Tibial artery (tissue), 4 donors: ENCODE measurements at places on chromosomes 16 and 17.

GRCh38 chr16:6771956-6772355, 560.7 kb upstream of the RBFOX1 start:
- no peak overlapping the region for H3K4me3 ChIP-seq
- H3K4me1 ChIP-seq, result no peaks in the 10 kb centered on the region
- H3K27me3 ChIP-seq, result no peaks in the 10 kb centered on the region
- DNase-seq, result no peak

DNA sequence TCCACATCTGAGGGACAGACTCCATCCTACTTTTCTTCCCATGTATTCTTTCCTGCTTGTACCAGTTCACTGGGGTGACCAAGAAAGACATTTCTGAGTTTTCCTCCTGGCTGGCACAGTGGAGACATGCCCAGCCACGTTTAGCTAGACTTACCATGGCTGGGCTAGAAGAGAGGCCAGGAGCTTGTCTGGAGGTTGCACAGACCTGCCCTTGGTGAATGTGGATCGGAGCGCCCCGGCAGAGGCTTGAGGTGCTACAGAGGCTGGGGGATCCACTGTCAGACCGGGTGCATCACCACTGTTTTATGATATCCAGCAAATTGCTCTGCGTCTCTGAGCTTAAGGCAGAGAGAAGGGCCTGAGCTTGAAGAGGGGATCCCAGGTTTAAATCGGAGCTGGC, 3.5 kb downstream of the IL4R start:
- H3K4me1 ChIP-seq, result peaks cover 84% of the 10 kb centered on the region
- H3K36me3 ChIP-seq, result no peaks in the 10 kb centered on the region
- no peaks in the 10 kb centered on the region for H3K27me3 ChIP-seq
- no peak for DNase-seq

GRCh38 chr16:57341441-57342303, 16.9 kb upstream of the CCL22 start:
- no peak overlapping the region for H3K4me3 ChIP-seq
- H3K36me3 ChIP-seq, result no peaks in the 10 kb centered on the region
- H3K27ac ChIP-seq, result no peak overlapping the region
- no peaks in the 10 kb centered on the region for H3K4me1 ChIP-seq
- DNase-seq, result no peak
- no peaks in the 10 kb centered on the region for H3K27me3 ChIP-seq

- no peak overlapping the region for H3K4me3 ChIP-seq
- no peaks in the 10 kb centered on the region for H3K27me3 ChIP-seq
- H3K27ac ChIP-seq, result no peak overlapping the region
- no peaks in the 10 kb centered on the region for H3K36me3 ChIP-seq
- no peak for DNase-seq
Measured at GRCh38 chr17:55093353-55093752, 124.8 kb downstream of the STXBP4 start.

GRCh38 chr16:16578701-16579100, 199.8 kb downstream of the NPIPA7 start:
- H3K4me1 ChIP-seq, result no peaks in the 10 kb centered on the region
- no peak for DNase-seq
- H3K27ac ChIP-seq, result no peak overlapping the region
- no peaks in the 10 kb centered on the region for H3K36me3 ChIP-seq
- H3K27me3 ChIP-seq, result no peaks in the 10 kb centered on the region

- H3K4me1 ChIP-seq, result peaks cover 25% of the 10 kb centered on the region
- H3K27me3 ChIP-seq, result no peaks in the 10 kb centered on the region
- no peak overlapping the region for H3K4me3 ChIP-seq
- no peak overlapping the region for H3K27ac ChIP-seq
- DNase-seq, result no peak
Measured at GRCh38 chr17:35733366-35733765, 1.9 kb downstream of the RASL10B start.

DNA sequence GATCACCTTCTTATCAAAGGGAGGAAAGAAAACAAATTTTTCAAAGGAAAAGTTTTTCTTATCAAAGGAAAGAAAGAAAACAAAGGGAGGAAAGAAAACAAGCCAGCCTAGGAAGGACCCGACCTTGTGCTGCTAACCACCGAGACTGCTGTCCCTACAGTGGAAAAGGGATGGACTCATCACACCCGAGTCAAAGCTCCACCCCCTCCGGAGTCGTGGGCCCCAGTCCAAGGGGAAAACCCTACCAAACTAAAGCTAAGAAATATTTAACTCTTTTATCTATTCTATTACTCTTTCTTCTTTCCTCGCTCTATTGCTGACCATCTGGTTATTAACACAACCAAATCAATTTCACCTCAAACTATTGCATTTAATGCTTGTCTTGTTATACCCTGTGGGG, 6.1 kb upstream of the ENDOV start:
- H3K4me3 ChIP-seq, result no peak overlapping the region
- DNase-seq, result no peak
- H3K36me3 ChIP-seq, result no peaks in the 10 kb centered on the region
- H3K4me1 ChIP-seq, result peaks cover under 1% of the 10 kb centered on the region
- no peaks in the 10 kb centered on the region for H3K27me3 ChIP-seq
